ENCODE measurements at places on chromosomes 7 and 10. TPM values are rescaled to one million over a fixed set of nuclear protein-coding genes. Genes with fewer than 3 reads are reported as not detected.

Gene HPS6
- total RNA-seq: 28.6 TPM

- no peaks in the 10 kb centered on the region for H3K27me3 ChIP-seq
- H3K4me3 ChIP-seq: no peak overlapping the region
- DNase-seq: no peak
- H3K4me1 ChIP-seq: no peaks in the 10 kb centered on the region
- H3K36me3 ChIP-seq: no peaks in the 10 kb centered on the region
Observed at GRCh38 chr7:87046456-87046855, 13.0 kb downstream of the ELAPOR2 start.

DNA sequence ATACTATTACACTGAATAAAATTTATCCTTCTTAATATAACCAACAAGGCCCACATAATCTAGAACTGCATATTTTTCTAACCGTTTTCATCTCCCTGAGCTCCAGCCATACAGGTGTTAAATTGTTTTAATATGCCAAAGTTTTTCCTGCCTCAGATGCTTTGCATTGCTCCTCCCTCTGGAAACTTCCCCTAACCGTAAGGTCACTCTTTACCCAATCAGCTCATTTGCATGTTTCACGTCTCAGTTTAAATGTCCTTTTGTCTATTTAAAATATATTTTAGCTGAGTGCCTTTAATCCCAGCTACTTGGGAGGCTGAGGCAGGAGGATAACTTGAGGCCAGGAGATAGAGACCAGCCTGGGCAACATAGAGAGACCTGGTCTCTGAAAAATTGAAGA lies 228.5 kb downstream of the ADK start:
- DNase-seq: no peak
- peaks cover 30% of the 10 kb centered on the region for H3K4me1 ChIP-seq
- H3K27ac ChIP-seq: peak overlapping the region; percentile 24
- H3K27me3 ChIP-seq: no peaks in the 10 kb centered on the region
- no peaks in the 10 kb centered on the region for H3K36me3 ChIP-seq
- H3K4me3 ChIP-seq: no peak overlapping the region

- H3K27ac ChIP-seq: peak overlapping the region; percentile 95
- DNase-seq: peak; percentile 90
- no peaks in the 10 kb centered on the region for H3K36me3 ChIP-seq
- H3K4me1 ChIP-seq: peaks cover 15% of the 10 kb centered on the region
- no peaks in the 10 kb centered on the region for H3K27me3 ChIP-seq
Observed at GRCh38 chr10:22251751-22252223, 34.0 kb upstream of the EBLN1 start.

Gene TMEM236
- 0.27 TPM for total RNA-seq

Gene SH2D4B
- 0.12 TPM for total RNA-seq

Gene CUBN
- total RNA-seq: 4.2 TPM

Gene BPGM
- total RNA-seq: 9.7 TPM

Gene AKR1C2
- total RNA-seq: not detected

GRCh38 chr7:25454562-25455041 lies 226.3 kb upstream of the NPVF start:
- H3K4me1 ChIP-seq: no peaks in the 10 kb centered on the region
- no peaks in the 10 kb centered on the region for H3K36me3 ChIP-seq
- no peak overlapping the region for H3K27ac ChIP-seq
- no peak overlapping the region for H3K4me3 ChIP-seq
- no peak for DNase-seq
- no peaks in the 10 kb centered on the region for H3K27me3 ChIP-seq

DNA sequence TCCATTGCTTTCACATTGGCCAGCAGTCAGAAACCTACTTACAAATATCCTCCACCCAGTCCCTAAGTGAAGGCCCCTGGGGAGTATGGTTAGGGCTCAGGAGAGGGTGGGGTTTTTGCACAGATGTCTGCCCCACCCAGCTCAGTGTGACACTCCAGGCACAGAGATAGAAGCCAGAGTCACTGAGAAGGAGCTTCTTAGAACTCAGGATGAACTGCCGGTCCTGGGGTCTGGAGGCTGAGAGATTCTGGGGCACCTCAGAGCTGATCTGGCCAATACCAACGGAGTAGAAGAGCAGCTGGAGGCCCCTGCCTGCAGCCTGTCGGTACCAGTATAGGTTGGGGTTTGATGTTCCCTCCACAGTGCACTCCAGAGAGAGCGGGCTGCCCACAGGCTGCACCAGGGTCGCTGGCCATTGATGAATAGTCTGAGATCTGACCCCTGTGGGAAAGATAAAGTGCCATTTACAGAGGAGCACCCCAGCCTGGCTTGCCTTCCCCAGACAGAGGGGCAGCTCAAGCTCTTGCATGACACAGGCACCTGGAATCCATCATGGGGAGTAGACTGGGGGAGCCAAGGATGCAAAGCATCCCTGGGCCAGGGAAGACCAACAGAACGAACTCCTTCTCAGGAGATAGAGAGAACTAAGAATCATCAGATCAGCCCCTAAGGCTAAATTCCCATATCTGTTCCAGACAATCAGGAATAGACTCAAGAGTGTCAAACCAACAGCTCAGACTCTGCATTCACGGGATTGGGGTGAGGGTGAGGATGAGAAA lies 41.9 kb downstream of the PRSS2 start:
- no peaks in the 10 kb centered on the region for H3K36me3 ChIP-seq
- H3K4me3 ChIP-seq: peak overlapping the region; percentile 36
- DNase-seq: peak; percentile 73
- H3K27ac ChIP-seq: peak overlapping the region; percentile 65

GRCh38 chr7:80724249-80724871 lies 85.9 kb downstream of the CD36 start:
- H3K27ac ChIP-seq: no peak overlapping the region
- no peak for DNase-seq
- H3K27me3 ChIP-seq: no peaks in the 10 kb centered on the region
- no peaks in the 10 kb centered on the region for H3K4me1 ChIP-seq

DNA sequence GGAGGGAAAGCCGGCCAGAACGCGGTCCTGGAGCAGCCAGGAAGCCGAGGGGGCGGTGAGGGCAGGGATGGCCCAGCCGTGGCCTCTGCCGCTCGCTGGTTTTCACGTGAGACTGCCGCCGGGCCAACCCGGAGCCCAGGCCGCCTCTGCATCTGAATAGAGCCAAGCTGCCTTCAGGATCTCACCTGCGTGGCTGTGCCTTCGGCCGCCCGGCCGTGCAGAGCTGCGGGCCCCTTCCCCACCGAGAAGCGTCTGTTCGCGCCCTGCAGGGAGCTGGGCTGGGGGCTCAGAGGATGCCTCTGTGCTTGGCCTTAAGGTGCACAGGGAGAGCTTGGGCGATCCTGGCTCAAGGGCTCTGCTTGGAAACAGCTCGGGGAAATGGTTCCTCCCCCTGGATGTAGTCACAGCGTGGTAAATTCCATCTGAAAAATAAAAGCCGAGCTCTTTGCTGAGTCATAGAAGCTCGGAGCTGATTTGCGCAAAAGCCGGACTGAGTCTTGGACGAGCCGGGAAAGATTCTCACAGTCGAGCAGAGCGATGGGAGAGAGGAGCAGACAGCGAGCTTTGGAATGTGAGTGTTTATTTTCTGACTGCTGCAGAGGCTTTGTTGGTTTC lies at the start of gene JAKMIP3:
Gene JAKMIP3, plus strand, starts transcription at position 456 of the 615 bp plus-strand sequence. CDS start 38,863 bp downstream, outside the sequence.
- H3K27me3 ChIP-seq: no peaks in the 10 kb centered on the region
- DNase-seq: no peak

Gene NPFFR1
- total RNA-seq: not detected

Gene PON1
- not detected for total RNA-seq

DNA sequence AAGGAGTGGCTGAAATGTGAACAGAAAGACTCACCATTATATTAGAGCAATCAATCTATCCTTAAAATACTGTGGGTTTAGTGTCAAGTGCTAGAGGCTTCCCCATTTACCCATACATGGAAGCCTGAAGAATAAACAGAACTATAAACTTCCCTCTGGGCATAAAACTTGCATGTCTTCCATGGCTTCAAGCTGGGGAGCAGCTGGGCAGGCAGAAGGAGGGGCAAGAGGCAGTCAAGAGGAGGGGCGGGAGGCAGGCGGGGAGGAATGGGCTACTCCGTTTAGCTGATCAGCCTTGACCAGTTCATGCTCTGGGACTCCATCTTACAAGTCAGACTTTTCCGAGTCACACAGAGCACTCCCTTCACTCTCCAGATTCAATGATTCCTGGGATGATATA lies 3.5 kb upstream of the PRSS1 start:
- H3K27ac ChIP-seq: no peak overlapping the region
- H3K4me3 ChIP-seq: no peak overlapping the region
- DNase-seq: no peak
- no peaks in the 10 kb centered on the region for H3K36me3 ChIP-seq
- peaks cover 8% of the 10 kb centered on the region for H3K4me1 ChIP-seq

DNA sequence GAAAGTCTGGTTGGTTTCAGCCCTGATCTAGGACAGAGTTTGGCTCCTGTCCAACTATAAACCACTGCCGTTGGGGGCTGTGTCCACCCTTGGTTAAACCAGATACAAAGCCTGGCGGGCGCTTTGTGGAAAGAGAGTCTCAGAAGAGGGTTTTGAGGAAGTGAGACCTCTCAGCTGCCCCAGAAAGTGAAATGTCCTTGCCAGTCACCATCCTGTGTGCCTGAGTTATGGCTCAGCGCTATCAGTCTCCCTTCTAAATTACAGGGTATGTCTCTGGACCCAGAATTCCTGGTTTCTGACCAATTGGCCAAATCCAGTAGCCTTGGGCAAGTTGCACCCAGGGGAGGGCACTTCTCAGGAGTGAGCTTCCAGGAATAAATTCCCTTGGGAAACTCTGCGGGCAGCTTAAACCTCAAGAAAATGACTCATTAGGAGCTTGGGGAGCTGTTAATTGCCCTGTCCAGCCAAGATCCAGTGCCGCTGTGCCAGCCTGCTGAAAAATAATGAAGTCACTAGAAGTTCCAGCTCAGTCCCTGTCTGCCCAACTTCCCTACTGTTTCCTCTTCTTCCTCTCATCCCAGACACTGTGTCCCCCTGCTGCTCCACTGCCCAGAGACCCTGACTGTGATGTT lies 66.7 kb upstream of the PDZD8 start:
- H3K27me3 ChIP-seq: no peaks in the 10 kb centered on the region
- H3K4me3 ChIP-seq: no peak overlapping the region
- H3K36me3 ChIP-seq: no peaks in the 10 kb centered on the region
- H3K27ac ChIP-seq: no peak overlapping the region

Gene CDK6
- 14.6 TPM for total RNA-seq

DNA sequence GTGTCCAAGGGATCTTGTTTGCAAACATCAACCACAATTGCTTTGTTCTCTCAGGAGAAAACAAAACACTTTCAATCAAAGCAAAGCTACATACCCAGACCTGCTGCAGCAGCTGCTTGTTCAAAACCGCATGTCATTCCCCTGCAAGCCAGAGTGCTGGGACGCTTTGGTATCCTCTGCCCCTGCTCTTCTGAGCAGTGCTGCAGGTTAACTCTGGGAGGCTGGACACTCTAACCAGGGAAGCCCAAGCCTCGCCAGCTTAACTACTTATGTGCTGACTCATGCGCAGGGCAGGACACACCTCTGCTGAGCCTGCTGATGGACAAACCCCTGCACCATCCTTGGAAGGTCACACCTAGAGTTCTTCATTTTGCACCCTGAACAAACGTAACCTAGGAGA lies 28.2 kb upstream of the ASAH2 start:
- H3K27ac ChIP-seq: no peak overlapping the region
- H3K4me3 ChIP-seq: no peak overlapping the region
- H3K27me3 ChIP-seq: peaks cover 9% of the 10 kb centered on the region

- no peaks in the 10 kb centered on the region for H3K4me1 ChIP-seq
- DNase-seq: no peak
- no peak overlapping the region for H3K27ac ChIP-seq
- H3K36me3 ChIP-seq: no peaks in the 10 kb centered on the region
Observed at GRCh38 chr10:115826396-115826795, 446.6 kb downstream of the GFRA1 start.

DNA sequence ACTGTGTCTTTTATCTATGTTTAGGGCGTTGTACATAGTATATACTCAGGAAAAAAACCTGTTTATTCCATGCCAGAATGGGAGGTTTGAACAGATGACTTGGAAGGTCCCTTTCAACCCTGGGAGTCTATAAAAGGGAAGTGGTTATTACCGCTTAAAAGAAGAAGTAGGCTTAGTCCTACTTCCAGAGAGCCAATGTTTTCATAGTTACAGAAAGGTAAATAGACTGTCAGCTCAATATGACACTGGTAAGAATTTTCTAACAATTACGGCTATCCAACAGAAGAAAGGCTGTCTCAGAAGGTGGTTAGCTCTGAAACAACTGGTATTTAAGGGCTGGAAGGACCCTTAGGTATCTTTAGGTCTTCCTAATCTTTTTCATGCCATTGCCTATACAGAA lies 1.1 kb upstream of the TFAM start:
- H3K4me1 ChIP-seq: peaks cover 29% of the 10 kb centered on the region
- peak; percentile 85 for DNase-seq
- peaks cover 2% of the 10 kb centered on the region for H3K36me3 ChIP-seq

GRCh38 chr7:20484356-20484755 lies 131.1 kb upstream of the ABCB5 start:
- DNase-seq: no peak
- no peaks in the 10 kb centered on the region for H3K36me3 ChIP-seq
- H3K4me1 ChIP-seq: no peaks in the 10 kb centered on the region
- H3K27me3 ChIP-seq: no peaks in the 10 kb centered on the region

Gene CFAP58
- total RNA-seq: not detected
